Calu3 (cell line): ENCODE measurements at places on chromosomes 3 and 15.

DNA sequence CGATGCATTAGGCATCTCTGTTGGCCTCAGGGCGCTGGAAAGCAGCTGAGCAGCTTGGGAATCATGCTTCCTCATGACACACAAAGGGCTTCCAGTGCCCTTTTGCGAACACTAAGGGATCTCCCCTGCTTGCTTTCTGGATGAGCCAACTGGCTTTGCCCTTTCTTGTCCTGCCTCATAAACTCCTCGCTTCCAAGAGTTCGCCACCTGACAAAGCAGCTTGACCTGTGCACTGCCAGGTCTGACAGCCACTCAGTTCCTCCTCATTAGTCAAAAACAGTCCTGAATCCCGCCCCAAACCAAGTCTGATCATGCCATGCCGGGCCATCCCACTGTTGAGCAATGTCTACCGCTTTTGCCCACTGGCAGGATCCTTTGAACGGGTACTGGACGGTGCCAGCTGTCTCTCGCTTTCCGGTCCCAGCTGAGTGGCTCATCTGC, 265.4 kb upstream of the LYSMD4 start:
- no peak for DNase-seq

DNA sequence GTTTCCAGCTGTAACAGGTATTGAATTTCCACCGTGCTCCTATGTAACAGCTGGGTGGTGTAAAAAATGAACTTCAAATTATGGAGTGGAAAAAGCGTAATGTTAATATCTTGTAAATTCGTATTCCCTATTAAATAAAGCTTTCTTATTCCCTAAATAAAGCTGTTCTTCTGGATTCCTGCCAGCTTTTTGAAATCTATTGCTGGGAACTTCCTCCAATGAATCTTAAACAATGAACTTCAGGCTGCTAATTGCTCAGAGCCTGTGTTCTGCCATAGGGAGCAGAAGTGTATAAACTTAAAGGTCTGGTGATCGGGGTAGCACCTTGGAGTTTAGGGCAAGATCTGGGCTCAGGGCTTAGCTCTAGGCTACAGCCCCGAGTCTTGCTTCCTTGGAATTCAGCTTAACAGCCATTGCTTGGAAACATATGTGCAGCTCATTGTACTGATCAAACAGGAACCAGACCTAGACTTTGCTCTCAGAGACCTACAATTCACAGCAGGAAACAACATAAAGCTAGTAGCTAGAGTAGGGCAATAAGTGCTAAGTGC, 1.4 kb downstream of the ARL14 start:
- peak; percentile 33 for DNase-seq

DNA sequence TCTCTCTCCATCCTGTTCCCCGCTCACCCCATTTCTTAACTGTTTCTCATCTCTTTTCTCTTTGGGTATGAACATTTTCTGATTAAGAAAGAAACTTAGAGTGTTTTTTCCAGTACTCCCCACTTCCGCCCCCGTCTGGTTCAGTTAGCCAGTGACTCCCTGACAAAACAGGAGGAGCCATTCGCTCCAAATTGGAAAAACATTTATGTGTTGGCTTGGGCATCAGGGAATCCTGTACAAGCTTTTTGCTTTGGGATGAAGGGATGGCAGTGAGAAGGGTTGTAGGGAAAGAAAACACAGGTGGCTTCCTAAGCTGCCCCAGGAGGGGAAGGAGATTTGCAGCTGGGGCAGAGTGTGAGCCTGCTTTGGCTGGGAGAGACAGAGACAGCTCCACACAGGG, 47.0 kb downstream of the BOC start:
- DNase-seq: no peak

DNA sequence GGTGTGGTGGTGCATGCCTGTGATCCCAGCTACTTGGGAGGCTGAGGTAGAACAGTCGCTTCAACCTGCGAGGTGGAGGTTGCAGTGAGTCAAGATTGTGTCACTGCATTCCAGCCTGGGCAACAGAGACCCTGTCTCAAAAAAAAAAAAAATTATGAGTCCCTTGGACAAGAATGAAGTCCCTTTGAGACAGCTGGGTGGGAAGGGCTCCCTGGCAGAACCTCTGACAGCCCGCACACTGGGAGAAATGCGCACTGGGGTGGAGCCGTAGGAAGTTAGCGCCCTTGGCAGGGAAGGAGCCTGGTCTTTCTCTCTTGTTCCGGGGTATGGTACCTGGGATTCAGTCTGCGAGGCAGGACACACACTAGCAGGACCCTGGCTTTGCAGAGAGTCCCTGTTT, 51.4 kb downstream of the SLC30A4 start:
- DNase-seq: no peak

GRCh38 chr3:171429635-171430034, 30.6 kb downstream of the TNIK start:
- DNase-seq: no peak

GRCh38 chr15:76344893-76345582, 8.5 kb downstream of the ISL2 start:
- DNase-seq: no peak

GRCh38 chr3:71763426-71763825, 9.8 kb downstream of the GPR27 start:
- no peak for DNase-seq

GRCh38 chr3:194832346-194833104, 146.8 kb downstream of the FAM43A start:
- DNase-seq: no peak

GRCh38 chr15:96245252-96245651, 85.2 kb upstream of the NR2F2 start:
- no peak for DNase-seq

- DNase-seq: no peak
Observed at GRCh38 chr3:9777694-9778021, 7.9 kb upstream of the CAMK1 start.

GRCh38 chr15:25850154-25851111, 12.7 kb downstream of the ATP10A start:
- peak; percentile 32 for DNase-seq

GRCh38 chr3:150407808-150408220, 284 bp upstream of the TSC22D2 start:
- DNase-seq: no peak

- no peak for DNase-seq
Observed at GRCh38 chr15:75030023-75030413, 6.6 kb downstream of the PPCDC start.

GRCh38 chr3:3685721-3686120, 113.5 kb upstream of the LRRN1 start:
- no peak for DNase-seq

DNA sequence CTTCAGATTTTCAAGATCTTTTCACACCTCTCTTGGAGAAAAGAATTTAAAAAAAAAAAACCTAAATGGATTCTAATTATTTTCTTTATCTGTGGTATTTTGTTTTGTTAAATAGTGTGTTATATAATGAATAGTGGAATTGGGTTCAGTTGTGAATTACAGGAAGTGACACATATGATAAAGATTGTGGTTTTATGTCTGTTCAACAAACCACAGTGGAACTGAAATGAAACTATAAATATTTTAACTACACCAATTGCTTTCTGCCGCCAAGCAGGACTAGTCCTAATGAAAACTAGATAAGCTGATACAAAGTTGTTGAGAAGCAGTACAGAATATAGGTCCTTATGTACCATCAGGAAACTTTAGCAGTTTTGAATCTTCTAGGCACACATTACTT, 121.6 kb downstream of the UBE2E2 start:
- DNase-seq: no peak

- DNase-seq: no peak
Observed at GRCh38 chr15:78105476-78106241, 13.3 kb downstream of the SH2D7 start.

GRCh38 chr3:188006726-188007393, 147.1 kb upstream of the LPP start:
- DNase-seq: no peak

GRCh38 chr3:171465763-171466162, 5.6 kb upstream of the TNIK start:
- DNase-seq: no peak

GRCh38 chr3:30449290-30449632, 157.1 kb upstream of the TGFBR2 start:
- DNase-seq: no peak

DNA sequence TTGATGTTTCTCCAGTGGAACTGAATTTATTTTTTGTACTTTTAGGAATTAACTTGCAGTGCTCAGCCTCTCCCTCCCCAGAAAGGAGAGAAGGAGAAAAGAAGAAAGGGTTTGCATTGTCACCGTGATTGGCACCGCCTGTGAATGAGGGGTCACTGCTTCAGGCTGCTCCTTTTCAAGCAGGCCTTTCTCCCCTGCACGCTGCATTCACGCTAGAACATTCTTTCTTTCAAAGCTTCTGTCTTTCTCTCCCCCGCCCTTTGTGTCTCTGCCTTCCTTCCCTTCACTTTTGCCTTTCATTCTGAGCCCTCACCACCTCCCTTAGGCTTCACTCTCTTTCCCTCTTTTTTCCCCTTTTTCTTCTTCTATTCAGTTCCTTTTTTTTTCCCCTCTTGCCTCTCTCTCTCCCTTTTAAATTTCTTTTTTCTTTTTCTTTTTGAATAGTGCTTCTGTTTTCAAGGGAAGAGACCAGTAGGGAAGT, 42.4 kb downstream of the ZNF710 start:
- DNase-seq: no peak

DNA sequence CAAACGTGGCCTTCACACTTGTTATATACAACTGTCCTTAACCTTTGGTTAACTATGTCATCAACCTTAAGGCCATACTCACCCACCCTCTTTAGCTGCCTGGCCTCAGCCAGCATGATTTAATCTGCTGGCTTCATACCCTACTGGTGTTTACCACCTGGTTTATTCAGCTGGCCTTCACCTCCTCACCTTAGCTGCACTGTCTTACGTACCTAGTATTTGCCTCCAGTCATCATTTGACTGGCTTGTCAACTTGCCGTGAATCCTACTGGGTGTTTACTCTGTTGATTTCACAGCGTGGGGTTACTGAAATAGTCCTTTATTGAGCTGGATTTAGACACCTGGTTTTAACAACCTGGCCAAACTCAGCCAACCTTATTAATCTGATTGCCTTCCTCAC, 102.8 kb downstream of the IL12A start:
- DNase-seq: no peak

GRCh38 chr3:78937475-78937874, 830.3 kb downstream of the ROBO1 start:
- DNase-seq: no peak

- peak; percentile 28 for DNase-seq
Observed at GRCh38 chr15:71011503-71012155, 103.6 kb upstream of the THSD4 start.

- DNase-seq: no peak
Observed at GRCh38 chr15:86164232-86164898, 84.7 kb downstream of the AGBL1 start.

DNA sequence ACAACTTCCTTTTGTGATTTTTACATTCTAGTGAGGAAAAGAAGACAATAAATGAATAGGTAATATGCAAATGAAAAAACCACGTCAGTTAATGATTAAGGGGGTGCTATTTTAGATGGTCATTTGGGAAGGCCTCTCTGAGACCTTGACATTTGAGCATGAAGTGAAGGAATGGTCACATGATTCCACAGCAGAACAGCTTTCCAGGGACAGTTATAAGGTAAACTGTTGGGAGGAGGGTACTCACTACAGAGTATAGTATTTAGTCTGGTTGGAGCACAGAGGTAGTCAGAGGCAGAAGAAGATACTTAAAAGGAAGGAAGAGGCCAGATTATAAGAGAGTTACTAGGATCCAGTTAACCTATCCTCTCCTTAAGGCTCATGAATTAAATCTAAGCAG, 246.5 kb downstream of the STAG1 start:
- DNase-seq: no peak

GRCh38 chr15:84727429-84727828, 11.5 kb upstream of the SEC11A start:
- DNase-seq: no peak

DNA sequence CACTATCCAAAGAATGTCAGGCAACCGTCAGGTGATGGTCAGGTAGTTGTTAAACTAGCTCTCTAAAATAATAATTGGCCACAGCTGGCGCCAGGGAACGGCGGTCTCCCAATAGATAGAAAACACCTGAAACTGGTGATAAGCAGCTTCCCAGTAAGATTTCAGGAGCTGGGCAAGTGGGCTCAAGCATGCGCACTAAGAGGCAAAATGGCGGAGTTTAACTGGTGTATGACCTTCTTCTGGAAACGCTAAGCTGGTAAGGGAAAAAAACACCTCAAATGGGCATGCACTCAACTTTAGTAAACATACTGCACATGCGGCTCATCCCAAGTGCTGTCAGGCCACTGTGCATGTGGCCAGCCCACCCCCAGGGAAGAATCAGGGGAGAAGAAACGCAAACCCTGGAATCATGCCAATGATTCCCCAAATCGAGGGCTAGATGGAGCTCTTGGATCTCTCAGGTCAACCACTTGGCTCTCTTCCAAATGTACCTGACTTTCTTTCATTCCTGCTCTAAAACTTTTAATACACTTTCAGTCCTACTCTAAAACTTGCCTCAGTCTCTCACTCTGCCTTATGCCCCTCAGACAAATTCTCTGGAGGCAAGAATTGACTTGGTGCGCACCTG, 195.0 kb downstream of the ZNF621 start:
- peak; percentile 17 for DNase-seq

DNA sequence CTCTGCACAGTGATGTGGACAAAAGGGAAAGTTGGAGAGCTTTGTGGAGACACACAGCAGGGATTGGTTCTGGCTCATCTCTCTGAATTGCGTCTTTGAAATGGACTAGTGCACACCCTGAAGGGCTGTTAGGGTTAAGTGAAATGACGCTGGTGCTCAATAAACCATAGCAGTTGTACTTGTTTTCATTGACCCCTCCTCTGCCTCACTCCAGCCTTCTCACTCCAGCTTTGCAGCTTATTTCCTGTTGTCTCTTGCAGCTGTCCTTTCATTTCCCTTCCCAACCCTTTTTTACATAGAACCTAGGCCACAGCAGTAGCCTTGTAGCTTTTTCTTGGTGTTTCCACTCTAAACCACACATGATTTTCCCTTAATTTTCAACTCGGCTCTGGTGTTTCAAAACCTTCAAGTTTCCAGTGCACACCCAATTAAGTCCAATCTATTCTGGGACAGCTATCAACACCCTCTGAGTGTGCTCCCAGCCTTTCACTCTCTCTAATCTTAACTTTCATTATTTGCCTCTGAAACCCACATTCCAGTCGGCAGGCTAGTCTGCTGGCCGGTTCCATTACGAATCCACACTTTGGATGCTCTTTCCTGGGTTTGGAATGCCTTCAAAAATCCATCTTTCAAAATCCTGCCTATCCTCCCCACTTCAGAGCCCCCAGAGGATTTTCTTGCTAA, 6.4 kb downstream of the C3orf52 start:
- DNase-seq: no peak
